ENCODE measurements at places on chromosomes 3 and 15. TPM values are rescaled to one million over a fixed set of nuclear protein-coding genes. Genes with fewer than 3 reads are reported as not detected.

CPN2 gene
- total RNA-seq, result not detected

PLA2G4D gene
- total RNA-seq, result not detected

TRPM1 gene
- not detected for total RNA-seq

BMF gene
- 38.8 TPM for total RNA-seq

ARID3B gene
- total RNA-seq, result 7.7 TPM

DNA sequence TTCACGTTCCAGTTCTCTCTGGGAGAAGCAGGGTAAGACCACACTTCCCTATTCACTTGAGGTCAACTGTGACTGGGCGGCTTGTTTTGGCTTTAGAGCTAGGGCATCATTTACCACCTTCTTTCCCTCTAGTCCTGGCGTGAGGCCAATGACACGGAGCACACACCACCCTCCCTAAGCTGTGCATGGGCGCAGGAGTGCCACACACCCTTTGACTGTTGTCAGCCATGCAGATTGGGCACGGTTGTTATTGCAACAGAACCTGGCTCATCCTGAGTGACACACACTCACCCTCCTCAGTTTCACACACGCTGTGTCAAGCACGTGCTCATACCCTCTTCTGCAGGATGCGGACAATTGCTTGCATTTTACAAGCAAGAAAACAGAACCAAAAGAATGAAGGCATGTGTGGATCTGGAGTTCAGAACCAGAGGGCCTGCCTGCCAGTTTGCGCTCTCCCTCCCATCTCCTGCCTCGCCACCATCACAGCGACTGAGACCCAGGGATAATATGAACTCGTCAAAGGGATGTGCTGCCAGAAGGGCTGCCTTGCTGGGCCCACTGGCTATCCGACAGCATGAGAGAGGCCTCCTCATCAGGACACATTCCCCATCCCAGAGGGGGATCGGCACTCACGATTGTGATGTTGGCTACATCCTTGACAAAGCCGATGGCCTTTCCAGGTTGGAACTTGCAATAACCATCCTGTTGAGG, 17.6 kb downstream of the CTSH start:
- DNase-seq, result no peak
- H3K4me3 ChIP-seq, result no peak overlapping the region
- H3K4me1 ChIP-seq, result no peaks in the 10 kb centered on the region
- no peak overlapping the region for H3K27ac ChIP-seq
- no peaks in the 10 kb centered on the region for H3K36me3 ChIP-seq

- no peaks in the 10 kb centered on the region for H3K4me1 ChIP-seq
- no peak for DNase-seq
- no peaks in the 10 kb centered on the region for H3K27me3 ChIP-seq
- no peak overlapping the region for H3K27ac ChIP-seq
Observed at GRCh38 chr3:64009528-64009927, 13.8 kb downstream of the PSMD6 start.

DNA sequence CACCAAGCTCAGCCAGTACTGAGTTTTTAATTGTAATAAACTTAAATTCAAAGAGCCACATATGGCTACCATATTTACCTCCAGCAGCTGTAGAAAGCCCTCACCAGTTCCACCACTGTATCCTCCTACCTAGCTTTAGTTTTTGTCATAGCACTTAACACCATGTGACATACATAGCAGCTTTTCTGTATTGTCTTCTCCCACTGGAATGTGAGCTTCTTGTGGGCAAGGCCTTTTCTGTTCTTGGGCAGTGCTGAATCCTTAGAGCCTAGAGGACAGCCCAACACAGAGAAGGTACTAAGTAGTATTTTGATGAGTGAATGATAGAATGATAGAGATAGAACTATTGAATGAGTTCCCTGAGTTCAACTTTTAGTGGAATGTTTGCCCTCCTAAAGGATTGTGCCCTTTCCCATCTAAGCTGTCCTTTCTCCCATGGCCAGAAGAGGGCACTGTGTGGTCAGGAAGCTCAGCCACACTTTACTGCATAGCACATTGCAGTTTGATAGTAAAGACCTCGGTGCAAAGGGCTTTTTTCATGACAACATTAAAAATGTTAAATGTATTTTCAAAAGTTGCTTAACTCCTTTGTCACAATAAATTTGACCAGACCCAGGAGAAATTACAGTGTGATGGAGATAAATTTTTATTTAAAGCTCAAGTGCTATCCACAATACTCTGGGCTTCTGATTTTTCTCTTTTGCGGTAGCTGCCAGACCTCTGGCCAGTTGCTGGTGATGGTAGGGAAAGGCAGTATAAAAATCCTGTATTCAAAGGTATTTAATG, 115.8 kb downstream of the GHSR start:
- no peaks in the 10 kb centered on the region for H3K4me1 ChIP-seq
- H3K4me3 ChIP-seq, result no peak overlapping the region
- peak; percentile 66 for DNase-seq
- H3K36me3 ChIP-seq, result peaks cover 30% of the 10 kb centered on the region
- H3K27me3 ChIP-seq, result no peaks in the 10 kb centered on the region

- DNase-seq, result no peak
- peaks cover 7% of the 10 kb centered on the region for H3K4me1 ChIP-seq
- no peak overlapping the region for H3K27ac ChIP-seq
- H3K36me3 ChIP-seq, result no peaks in the 10 kb centered on the region
Observed at GRCh38 chr3:45557886-45558285, 36.7 kb upstream of the LIMD1 start.

DNA sequence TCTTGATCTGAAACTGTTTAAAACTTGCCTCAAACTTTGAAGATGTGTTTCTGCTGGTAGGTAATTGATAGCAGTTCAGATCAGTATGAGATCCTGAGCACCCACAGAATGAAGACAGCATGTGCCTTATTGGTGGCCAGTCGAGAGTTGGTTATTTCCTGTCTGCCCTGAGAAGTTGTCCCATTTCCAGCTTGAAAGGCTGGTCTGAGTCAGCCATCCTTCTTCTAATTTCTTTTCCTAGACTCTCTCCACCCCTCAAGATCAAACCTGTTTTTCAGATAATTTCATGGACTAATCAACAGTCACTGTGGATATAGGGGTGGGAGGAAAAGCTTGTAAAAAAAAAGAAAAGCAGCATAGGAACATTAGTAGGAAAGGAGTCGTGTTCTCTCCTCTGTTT, 464.4 kb downstream of the FOXP1 start:
- no peak overlapping the region for H3K4me3 ChIP-seq
- peak overlapping the region; percentile 29 for H3K27ac ChIP-seq
- H3K27me3 ChIP-seq, result no peaks in the 10 kb centered on the region
- H3K36me3 ChIP-seq, result no peaks in the 10 kb centered on the region

GRCh38 chr15:96560246-96560895, 229.9 kb downstream of the NR2F2 start:
- H3K4me3 ChIP-seq, result no peak overlapping the region
- H3K27me3 ChIP-seq, result no peaks in the 10 kb centered on the region
- H3K4me1 ChIP-seq, result no peaks in the 10 kb centered on the region
- DNase-seq, result no peak
- H3K27ac ChIP-seq, result no peak overlapping the region

- H3K27ac ChIP-seq, result no peak overlapping the region
- H3K27me3 ChIP-seq, result no peaks in the 10 kb centered on the region
- DNase-seq, result no peak
- no peaks in the 10 kb centered on the region for H3K36me3 ChIP-seq
- H3K4me3 ChIP-seq, result no peak overlapping the region
Observed at GRCh38 chr3:1805331-1805730, 293.3 kb upstream of the CNTN4 start.
